ENCODE measurements at places on chromosomes 7 and 10. TPM values are rescaled to one million over a fixed set of nuclear protein-coding genes. Genes with fewer than 3 reads are reported as not detected.

GIMAP1 gene
- total RNA-seq: under 0.01 TPM

COL26A1 gene
- not detected for total RNA-seq

RPEL1 gene
- 0.17 TPM for total RNA-seq

CCDC3 gene
- total RNA-seq: 0.26 TPM

DNA sequence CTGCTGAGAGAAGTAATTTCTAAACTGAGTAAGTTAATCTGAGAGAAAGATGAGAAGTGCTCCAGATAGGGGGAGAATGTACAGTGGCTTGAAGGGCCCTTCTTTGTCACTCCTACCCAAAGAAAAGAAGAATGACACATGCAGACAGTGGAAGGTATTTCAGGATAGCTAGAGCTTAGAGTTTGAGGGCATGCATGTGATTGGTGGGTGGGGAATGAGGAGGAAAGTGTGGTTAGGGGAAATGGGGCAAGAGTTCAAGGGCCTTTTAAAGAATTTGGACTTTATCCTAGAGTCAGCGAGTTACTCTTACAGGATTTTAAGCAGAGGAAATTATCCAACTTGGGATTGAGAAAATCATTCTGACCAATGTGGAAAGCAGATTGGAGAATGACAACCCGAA, 50.0 kb downstream of the ANLN start:
- no peaks in the 10 kb centered on the region for H3K27me3 ChIP-seq
- no peaks in the 10 kb centered on the region for H3K4me1 ChIP-seq
- H3K4me3 ChIP-seq: no peak overlapping the region
- H3K27ac ChIP-seq: no peak overlapping the region
- peak; percentile 28 for DNase-seq

GRCh38 chr10:53537508-53537907, 764.9 kb upstream of the MBL2 start:
- no peaks in the 10 kb centered on the region for H3K27me3 ChIP-seq
- H3K27ac ChIP-seq: no peak overlapping the region
- no peak for DNase-seq

GRCh38 chr7:38169847-38170246, 8.2 kb upstream of the STARD3NL start:
- DNase-seq: peak; percentile 98
- H3K27ac ChIP-seq: no peak overlapping the region
- no peaks in the 10 kb centered on the region for H3K4me1 ChIP-seq

- no peak overlapping the region for H3K27ac ChIP-seq
- peaks cover 5% of the 10 kb centered on the region for H3K27me3 ChIP-seq
- no peaks in the 10 kb centered on the region for H3K36me3 ChIP-seq
- no peak for DNase-seq
Observed at GRCh38 chr7:134530460-134530859, 3.1 kb downstream of the AKR1B10 start.

- no peak for DNase-seq
- no peaks in the 10 kb centered on the region for H3K27me3 ChIP-seq
- no peak overlapping the region for H3K27ac ChIP-seq
- no peak overlapping the region for H3K4me3 ChIP-seq
- H3K4me1 ChIP-seq: peaks cover 12% of the 10 kb centered on the region
- no peaks in the 10 kb centered on the region for H3K36me3 ChIP-seq
Observed at GRCh38 chr7:1559626-1560590, 3.9 kb upstream of the TMEM184A start.

DNA sequence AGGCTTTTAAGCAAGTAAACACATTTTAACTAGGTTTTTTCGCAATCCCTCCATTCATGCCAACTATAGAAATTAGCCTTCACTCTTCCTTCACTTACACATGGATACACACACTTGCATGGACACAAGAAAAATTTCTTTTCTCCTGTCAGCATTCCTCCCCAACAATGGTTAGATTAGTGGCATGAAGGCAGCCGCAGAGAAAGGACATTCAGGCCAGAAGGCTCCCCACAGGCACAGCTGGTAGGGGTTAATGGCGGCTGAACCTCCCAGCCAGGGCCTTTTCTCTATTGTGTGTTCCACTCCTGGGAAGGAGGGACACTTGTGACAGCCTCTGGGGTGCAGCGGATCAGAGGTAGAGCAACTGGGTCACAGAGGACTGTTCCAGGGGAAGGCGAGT, 255.0 kb upstream of the SP8 start:
- H3K27me3 ChIP-seq: no peaks in the 10 kb centered on the region
- H3K4me3 ChIP-seq: no peak overlapping the region
- H3K36me3 ChIP-seq: no peaks in the 10 kb centered on the region
- H3K27ac ChIP-seq: no peak overlapping the region

- H3K4me1 ChIP-seq: peaks cover 17% of the 10 kb centered on the region
- H3K27me3 ChIP-seq: no peaks in the 10 kb centered on the region
- no peak overlapping the region for H3K27ac ChIP-seq
- no peaks in the 10 kb centered on the region for H3K36me3 ChIP-seq
- no peak overlapping the region for H3K4me3 ChIP-seq
Observed at GRCh38 chr7:74284781-74285259, 4.4 kb upstream of the CLIP2 start.

GRCh38 chr10:114035791-114036190, 7.9 kb upstream of the ADRB1 start:
- H3K27ac ChIP-seq: no peak overlapping the region
- no peaks in the 10 kb centered on the region for H3K27me3 ChIP-seq
- DNase-seq: no peak
- H3K4me3 ChIP-seq: no peak overlapping the region
- H3K4me1 ChIP-seq: no peaks in the 10 kb centered on the region

- no peaks in the 10 kb centered on the region for H3K36me3 ChIP-seq
- no peak overlapping the region for H3K4me3 ChIP-seq
- H3K27ac ChIP-seq: no peak overlapping the region
- peak; percentile 14 for DNase-seq
Observed at GRCh38 chr10:95447685-95448084, 113.5 kb downstream of the SORBS1 start.

- DNase-seq: no peak
- no peaks in the 10 kb centered on the region for H3K4me1 ChIP-seq
- H3K27me3 ChIP-seq: no peaks in the 10 kb centered on the region
- H3K36me3 ChIP-seq: no peaks in the 10 kb centered on the region
- no peak overlapping the region for H3K27ac ChIP-seq
- H3K4me3 ChIP-seq: no peak overlapping the region
Observed at GRCh38 chr10:95832216-95833041, 75.3 kb upstream of the CC2D2B start.

DNA sequence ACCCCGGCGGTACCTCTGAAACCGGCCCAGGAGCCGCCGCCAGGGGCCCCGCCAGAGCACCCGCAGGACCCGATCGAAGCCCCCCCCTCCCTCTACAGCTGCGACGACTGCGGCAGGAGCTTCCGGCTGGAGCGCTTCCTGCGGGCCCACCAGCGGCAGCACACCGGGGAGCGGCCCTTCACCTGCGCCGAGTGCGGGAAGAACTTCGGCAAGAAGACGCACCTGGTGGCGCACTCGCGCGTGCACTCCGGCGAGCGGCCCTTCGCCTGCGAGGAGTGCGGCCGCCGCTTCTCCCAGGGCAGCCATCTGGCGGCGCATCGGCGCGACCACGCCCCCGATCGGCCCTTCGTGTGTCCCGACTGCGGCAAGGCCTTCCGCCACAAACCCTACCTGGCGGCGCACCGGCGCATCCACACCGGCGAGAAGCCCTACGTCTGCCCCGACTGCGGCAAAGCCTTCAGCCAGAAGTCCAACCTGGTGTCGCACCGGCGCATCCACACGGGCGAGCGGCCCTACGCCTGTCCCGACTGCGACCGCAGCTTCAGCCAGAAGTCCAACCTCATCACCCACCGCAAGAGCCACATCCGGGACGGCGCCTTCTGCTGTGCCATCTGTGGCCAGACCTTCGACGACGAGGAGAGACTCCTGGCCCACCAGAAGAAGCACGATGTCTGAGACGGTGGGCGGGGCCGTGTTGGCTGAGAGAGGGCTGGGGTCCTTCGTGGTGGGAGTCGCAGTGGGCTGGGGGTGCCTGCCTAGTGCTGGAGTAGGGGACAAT, 3.8 kb downstream of the REPIN1 start:
- DNase-seq: no peak
- H3K4me1 ChIP-seq: peaks cover 10% of the 10 kb centered on the region
- H3K27me3 ChIP-seq: no peaks in the 10 kb centered on the region
- no peak overlapping the region for H3K27ac ChIP-seq

DNA sequence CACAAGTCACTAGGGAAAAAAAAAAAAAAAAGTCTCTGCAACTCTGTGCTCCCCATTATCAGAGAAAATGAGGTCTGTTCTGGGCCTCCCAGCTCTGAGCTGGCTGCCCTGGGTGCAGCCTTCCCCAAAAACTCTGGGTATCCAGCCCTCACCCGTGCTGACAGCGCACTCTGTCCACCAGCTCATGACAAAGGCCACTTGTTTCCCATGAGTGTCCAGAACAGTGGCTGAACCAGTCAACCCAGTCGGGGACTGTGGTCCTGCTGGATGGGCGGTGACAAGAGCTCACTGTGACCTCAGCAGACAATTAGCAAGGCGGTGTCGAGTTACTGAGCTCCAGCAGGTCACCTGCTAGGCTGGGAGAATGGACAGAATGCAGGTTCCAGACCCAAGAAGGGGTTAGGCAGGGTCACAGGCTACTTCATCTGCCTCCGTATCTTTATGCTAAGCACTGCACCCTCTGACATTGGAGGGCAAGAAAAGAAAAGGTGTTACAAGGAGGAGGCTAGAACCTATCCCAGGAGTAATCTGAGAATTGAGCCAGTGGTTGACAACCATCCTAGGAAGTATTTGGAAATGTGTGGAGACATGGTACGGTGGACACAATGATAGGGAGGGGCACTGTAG, 37.2 kb downstream of the DLG5 start:
- no peak overlapping the region for H3K4me3 ChIP-seq
- H3K27ac ChIP-seq: no peak overlapping the region
- no peak for DNase-seq
- peaks cover 12% of the 10 kb centered on the region for H3K4me1 ChIP-seq

DNA sequence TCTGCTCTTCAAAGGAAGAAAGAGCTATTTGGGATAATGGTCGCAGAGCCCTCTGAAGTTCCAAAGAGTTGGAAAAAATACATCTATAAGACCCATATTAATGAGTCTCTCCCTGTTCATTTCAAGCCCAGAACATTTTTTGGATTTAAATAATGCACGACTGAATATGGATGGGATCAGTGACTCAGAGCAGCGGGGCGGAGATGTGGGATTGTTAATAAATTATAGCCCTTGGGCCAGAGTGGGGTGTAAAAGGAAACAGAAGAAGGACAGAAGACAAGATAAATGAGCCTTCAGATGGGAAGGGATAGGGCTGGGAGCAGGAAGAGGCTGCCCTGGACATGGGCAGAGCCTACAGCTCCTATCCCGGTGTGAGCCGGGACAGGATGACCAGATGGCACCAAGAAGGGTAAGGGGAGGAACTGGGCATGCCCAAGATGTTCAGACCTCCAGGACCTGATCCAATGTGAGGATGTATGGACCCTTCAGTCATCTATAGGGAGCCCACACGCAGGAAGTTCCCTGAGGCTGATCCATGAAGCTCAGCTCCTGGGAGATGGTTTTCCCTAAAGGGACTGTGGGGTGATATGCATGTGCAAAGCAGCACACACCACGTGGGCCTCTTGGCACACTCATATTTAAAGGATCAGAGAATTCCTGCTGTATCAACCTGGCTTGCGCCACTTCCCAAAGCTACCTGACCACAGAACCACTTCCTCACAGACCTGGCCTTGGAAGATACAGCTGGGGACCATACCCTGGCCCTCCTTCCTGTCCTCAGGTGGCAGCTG, 96.1 kb upstream of the PLXNA4 start:
- no peaks in the 10 kb centered on the region for H3K27me3 ChIP-seq
- H3K27ac ChIP-seq: no peak overlapping the region

- no peak overlapping the region for H3K27ac ChIP-seq
- no peaks in the 10 kb centered on the region for H3K36me3 ChIP-seq
- H3K4me1 ChIP-seq: no peaks in the 10 kb centered on the region
- DNase-seq: no peak
- H3K27me3 ChIP-seq: no peaks in the 10 kb centered on the region
- no peak overlapping the region for H3K4me3 ChIP-seq
Observed at GRCh38 chr7:82617156-82617555, 173.6 kb upstream of the CACNA2D1 start.

- no peak for DNase-seq
- H3K4me1 ChIP-seq: no peaks in the 10 kb centered on the region
- no peak overlapping the region for H3K4me3 ChIP-seq
Observed at GRCh38 chr10:127679642-127680255, 57.2 kb upstream of the FOXI2 start.
